OCI-M1 (cell line): ENCODE measurements at places on chromosomes 12 and 14.

DNA sequence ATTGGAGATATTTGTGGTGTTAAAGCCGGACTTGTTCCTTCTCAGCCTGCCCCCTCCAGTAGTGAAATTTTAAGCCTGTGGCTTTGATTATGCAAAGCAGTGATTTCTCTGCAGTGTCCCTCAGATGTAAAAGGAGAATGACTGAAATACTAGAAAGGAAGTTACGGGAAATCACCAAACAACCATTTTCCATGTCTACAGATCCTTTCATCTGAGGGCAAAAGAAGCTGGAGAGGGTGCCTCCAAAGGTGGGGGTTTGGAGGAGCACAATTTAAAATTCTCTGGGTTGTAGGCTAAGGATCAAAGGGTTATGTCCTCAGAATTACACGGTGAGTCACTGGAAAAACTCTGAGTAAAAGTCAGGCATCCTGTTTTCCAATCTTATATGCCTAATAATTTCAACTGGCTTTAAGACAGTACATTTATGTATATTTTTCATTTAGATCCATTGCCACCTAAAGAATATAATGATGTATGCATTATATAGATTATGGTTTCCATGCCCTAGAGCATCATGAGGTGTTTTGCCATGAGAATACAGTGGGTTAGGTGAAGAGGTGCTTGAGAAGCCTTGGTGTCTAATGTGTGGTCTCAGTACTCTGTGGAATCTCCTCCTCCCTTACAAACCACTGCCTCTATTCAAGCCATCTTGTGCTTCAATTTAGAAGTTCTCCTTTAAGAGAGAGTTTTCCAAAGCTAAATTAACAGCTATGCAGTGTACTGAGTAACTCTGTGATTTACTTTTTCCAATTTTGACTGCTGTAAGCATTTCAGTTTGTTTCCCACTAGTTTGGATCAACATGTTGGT is 362.1 kb downstream of the RAD51B start:
- DNase-seq, result no peak

GRCh38 chr12:130504110-130504839 is 166.6 kb downstream of the PIWIL1 start:
- DNase-seq, result no peak

DNA sequence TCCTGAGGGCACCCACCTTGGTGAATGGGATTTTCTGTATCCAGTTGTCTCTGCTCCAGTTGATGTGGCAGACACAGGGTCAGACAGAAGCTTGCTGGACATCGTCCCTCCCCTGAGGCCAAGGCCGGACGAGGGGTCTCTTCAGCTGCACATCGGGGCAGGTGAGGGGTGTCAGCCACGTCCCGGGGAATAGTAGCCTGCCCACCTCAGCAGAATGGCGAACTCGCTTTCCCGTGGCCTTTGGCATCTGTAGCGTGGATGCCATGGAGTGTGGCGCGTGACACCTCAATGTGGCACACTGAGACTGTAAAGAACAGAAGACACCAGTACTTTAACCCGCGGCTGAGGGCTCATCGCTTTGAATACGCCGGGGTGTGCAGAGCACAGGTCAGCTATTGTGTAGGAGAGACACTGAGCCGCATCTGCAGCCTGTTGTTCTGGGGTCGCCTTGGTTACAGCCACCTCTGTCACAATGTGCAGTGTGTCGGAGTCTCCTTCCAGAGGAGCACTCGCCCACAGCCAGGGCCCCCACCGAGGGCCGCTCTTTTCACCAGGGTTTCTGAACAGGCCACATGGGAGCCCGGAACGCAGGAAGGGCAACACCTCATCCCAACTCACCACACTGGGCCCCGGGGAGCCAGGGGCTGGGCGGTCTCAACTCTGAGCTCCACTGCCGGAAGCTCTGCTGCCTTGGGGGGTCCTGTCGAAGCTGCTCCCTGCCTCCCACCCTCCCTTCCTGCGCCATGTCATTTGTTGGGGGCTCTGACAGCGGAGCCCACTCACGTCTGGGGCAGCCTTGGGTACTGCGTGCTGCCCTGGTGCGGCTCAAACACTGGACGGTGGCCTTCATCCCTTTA is 77.0 kb downstream of the ADGRD1 start:
- no peak for DNase-seq

DNA sequence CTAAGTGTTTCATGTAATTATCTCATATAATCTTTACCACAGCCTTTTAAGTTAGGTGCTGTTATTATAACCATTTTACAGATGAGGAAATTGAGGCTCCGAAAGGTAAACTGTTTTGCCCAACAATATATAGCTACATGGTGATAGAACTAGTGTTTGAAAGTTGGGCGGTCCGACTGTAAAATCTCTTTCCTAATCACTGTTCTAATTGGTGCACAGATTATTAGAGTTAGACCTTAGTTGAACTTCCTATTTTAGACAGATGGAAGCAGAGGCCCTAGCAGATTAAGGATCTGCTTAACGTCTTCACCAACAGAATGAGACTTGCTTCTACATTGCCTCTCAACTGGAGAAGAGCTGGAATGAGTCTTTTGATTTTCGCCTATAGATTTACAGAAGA is 30.0 kb upstream of the DUSP6 start:
- DNase-seq, result no peak

GRCh38 chr12:3730111-3730510 is 22.8 kb downstream of the CRACR2A start:
- DNase-seq, result no peak

- DNase-seq, result peak; percentile 59
Measured at GRCh38 chr12:112595410-112595809, 176.7 kb downstream of the PTPN11 start.

GRCh38 chr14:44154874-44155273 is 352.2 kb downstream of the FSCB start:
- no peak for DNase-seq

- DNase-seq, result no peak
Measured at GRCh38 chr12:4379405-4379804, at the start of gene FGF23. FGF23 (minus strand) TSS chr12:4379712; CDS start chr12:4379582, 130 bp downstream.

- DNase-seq, result no peak
Measured at GRCh38 chr12:124543052-124543589, 24.3 kb downstream of the NCOR2 start.

- peak; percentile 84 for DNase-seq
Measured at GRCh38 chr12:57243521-57244311, 7.3 kb downstream of the STAC3 start.

GRCh38 chr12:70551731-70552130 is 85.5 kb downstream of the PTPRB start:
- no peak for DNase-seq
